WERI-Rb-1 (cell line): ENCODE measurements at places on chromosomes 2 and 18.
A peak's percentile ranks its signal among the peaks of the same experiment; 100 is the strongest.

DNA sequence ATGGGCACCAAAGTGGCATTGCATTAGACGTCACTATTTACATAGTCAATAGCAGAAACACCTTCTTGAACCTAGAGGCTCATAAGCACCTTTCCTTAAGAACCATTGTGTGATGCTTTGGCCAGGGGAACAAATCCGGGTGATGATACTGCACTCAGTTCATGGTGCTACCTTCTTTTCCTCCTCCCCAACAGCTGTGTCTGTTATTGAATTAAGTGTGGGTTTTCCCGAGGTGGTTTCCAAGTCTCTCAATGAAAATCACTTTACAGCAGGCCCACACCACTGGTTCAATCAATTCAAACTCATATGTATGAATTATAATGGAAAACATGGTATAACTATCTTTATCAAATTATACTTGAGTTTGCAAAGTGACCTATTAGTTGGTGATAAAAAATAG is 9.3 kb upstream of the EFEMP1 start:
- DNase-seq = no peak

GRCh38 chr2:61694312-61695274 is 156.4 kb upstream of the XPO1 start:
- peak; percentile 80 for DNase-seq

- DNase-seq = no peak
Observed at GRCh38 chr2:187549951-187550555, 4.2 kb downstream of the TFPI start.

DNA sequence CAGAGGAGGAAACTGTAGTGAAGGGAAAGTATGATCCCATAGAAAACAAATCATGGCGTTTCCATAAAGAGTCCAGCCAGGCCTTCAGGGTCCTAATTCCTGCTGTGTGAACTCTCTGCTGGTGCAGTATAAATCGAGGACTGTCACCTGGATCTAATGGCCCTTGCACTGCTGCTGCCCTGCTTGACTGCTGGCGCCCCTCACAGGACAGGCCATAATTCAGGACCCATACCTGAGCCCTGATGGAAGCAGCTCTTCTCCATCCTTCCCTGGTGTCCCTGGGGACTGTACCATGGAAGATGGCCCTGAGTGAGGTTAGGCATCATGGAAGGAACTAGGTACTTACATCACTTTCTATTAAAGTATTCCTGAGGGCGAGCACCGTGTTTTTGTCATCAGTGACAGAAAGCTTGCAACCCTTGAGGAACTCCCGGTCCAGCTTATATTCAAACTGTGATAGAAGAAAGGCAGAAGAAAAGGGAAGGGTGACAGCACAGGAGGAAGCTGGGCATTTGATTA is 116.9 kb downstream of the RIF1 start:
- DNase-seq = no peak

DNA sequence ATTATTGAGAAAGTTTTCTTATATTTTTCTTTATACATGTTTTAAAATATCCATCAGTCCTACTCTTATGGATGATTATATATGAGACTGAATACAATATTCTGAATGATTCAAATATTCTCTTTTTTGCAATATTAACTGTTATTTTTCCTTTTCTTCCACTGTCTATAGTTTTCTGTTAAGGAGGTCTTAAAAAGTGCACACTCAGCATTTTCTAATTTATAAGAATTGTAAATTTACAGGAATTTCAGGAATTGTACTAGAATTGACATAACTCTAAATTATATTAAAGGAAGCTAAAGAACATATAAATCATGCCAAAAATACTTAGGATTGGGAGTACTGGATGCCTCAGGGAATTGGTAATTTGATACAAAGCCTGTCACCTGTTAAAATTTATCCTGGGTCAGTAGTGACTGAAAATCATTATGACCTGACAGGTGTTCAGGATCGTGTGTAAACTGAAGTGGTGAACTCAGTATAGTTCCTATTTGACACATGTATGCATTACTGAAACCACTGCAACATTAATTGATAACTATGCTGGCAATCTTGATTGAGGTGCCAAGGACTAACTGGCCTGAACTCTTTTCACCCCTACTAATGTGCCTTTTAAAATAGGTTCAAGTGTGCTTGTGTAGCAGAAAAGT is 30.4 kb downstream of the MSTN start:
- no peak for DNase-seq

GRCh38 chr2:157055660-157056199 is 201.8 kb upstream of the GALNT5 start:
- DNase-seq = no peak

DNA sequence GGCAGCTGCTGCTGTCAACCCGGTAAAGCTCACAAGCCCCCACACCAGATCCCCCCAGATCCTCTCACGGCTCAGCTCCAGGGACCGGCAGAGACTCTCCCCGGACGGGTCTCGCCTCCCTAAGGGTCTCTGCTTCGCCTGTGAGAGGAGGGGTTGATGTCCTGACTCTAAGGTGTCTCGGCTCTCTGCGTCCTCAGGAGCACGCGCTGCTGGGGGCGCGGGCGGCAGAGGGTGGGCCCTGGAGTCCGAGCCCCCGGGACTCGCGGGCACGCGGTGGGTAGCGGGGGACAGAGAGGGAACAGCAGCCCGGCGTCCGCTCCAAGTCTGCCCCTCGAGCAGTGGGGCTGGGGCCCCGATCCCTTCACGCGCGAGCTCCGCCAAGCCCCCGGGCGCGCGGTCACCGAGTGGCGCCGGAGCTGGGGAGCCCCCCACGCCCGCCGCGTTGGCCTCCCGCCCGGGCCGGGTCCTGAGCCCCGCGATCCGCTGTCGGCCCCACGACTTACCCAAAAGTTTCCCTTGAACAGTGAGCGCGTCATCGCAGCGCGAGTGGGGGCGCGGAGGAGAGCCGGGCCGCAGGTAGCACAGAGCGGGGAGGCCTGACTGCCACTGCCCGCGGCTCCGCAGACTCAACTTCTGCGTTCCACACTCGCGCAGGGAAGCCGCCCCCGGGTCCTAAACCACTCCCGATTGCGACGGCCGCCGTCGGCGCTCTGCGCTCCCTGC is at the start of gene PSTPIP2:
TSS of gene PSTPIP2 (minus strand) at position 608 of the 723 bp plus-strand sequence. CDS start at position 536, 72 bp downstream.
- peak; percentile 79 for DNase-seq

- no peak for DNase-seq
Observed at GRCh38 chr2:121670181-121670580, 20.9 kb upstream of the CLASP1 start.

DNA sequence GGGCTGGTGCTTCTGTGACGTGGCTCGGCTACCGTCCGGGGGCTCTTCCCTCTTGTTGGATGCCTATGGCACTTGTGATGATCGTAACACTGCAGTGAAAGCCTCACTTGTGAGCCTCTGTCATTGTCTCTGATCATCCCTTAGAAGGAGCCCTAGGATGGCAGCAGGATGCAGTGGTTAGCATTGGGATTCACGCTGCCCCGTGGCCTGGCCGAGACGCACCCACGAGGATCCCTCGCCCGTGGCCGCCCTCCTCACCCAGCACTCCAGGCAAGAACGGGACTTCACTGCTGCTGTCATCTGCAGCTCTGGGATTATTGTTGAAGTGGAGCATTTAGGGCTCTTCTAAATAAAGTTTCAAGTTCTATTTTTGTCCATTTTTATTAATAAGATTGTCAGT is 46.8 kb upstream of the CTDP1 start:
- no peak for DNase-seq

DNA sequence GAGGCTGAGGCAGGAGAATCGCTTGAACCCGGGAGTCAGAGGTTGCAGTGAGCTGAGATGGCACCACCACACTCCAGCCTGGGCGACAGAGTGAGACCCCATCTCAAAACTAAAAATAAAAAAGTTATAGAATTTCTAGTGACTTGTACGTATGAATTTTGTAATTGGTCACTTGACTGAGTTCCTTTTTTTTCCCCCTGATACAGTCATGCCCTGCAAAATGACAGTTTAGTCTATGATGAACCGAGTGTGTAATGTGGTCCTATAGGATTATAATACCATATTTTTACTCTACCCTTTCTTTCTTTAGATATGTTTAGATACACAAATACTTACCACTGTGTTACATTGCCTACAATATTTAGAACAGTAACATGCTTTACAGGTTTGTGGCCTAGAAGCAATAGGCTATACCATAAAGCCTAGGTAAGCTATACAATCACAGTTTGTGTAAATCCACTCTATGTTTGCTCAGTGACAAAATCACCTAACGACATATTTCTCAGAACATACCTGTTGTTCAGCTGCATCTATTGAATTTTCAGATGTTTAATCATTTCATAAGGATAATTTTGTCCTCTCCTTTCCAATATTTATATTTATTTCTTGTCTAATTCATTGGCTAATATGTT is 25.4 kb downstream of the SOCS6 start:
- no peak for DNase-seq

- DNase-seq = no peak
Observed at GRCh38 chr18:29501952-29502351, 1325.0 kb upstream of the CDH2 start.

GRCh38 chr2:128540670-128541069 is 222.0 kb upstream of the HS6ST1 start:
- no peak for DNase-seq

- no peak for DNase-seq
Observed at GRCh38 chr2:173048522-173048896, 27.1 kb upstream of the MAP3K20 start.

DNA sequence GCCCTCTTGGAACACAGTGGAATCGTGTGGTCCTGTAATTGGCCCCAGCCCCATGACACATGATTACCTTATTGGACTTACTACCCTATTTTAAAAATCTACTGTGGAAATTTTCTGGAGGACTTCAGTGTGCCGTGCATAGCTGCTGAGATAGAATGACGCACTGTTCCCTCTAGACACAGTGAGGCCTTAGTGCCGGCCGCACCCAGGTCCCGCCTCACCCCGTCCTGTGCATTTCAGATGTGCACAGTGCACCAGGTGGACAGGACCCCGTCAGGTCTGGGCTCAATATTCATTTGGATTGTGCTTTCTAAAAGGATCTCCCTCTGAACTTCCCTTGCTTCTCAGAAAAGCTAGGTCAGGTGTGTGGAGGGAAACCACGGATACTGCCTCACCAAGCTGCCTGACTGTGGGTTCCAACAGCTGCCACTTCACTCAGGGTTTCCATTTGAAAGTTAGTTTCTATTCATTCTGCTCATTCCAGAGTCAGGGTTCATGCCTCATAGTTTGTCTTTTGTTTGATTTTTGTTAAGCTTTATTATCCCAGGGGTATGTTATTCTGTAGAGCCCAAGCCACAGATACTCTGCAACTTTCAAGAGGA is 155.8 kb downstream of the PTGR3 start:
- DNase-seq = no peak
